ENCODE measurements at places on chromosomes 11 and 22. TPM values are rescaled to one million over a fixed set of nuclear protein-coding genes. Genes with fewer than 3 reads are reported as not detected.

DNA sequence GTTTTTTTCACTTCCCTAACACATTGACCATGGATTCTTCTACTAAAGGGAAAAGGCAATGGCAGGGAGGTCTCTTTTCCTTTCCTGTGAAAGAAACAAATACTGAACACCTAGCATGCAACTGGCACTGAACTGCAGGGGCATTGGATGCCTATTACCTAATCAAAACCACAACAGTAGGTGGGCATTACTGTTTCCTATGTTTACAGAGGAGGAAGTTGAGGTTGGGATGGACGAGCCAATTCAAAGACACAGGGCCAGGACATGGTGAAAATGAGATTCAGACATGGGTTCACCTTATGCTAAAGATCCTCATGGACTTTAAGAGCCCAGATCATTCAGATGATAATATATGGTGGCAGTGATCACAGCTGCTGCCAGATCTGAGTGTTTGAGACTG lies 407.0 kb downstream of the MIAT start:
- DNase-seq, result no peak
- no peaks in the 10 kb centered on the region for H3K4me1 ChIP-seq
- H3K27me3 ChIP-seq, result no peaks in the 10 kb centered on the region
- no peaks in the 10 kb centered on the region for H3K36me3 ChIP-seq
- no peak overlapping the region for H3K27ac ChIP-seq

SPON1 gene
- 14.9 TPM for total RNA-seq

- no peaks in the 10 kb centered on the region for H3K27me3 ChIP-seq
- peaks cover 37% of the 10 kb centered on the region for H3K4me1 ChIP-seq
- H3K4me3 ChIP-seq, result no peak overlapping the region
- no peaks in the 10 kb centered on the region for H3K36me3 ChIP-seq
Measured at GRCh38 chr11:26572770-26573402, 823 bp upstream of the MUC15 start.

SMC1B gene
- not detected for total RNA-seq

DNA sequence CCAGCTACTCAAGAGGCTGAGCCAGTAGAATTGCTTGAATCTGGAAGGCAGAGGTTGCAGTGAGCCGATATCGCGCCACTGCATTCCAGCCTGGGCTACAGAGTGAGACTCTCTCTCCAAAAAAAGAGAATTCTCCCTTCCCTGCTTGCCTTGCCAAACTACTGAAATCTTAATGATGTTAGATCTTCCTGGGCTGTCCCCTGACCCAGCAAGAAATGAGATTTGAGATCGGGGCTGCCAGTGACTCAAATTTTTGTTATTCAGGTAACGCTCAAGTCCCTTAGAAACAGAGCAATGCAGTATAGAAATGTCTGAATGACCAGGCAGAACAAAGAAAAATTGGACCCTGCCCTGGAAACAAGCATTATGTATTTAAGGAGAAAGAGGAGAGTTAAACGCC lies 4.0 kb upstream of the RBFOX2 start:
- H3K4me3 ChIP-seq, result no peak overlapping the region
- peaks cover 7% of the 10 kb centered on the region for H3K4me1 ChIP-seq
- no peak overlapping the region for H3K27ac ChIP-seq
- H3K27me3 ChIP-seq, result no peaks in the 10 kb centered on the region
- no peaks in the 10 kb centered on the region for H3K36me3 ChIP-seq
- DNase-seq, result no peak

MAJIN gene
- total RNA-seq, result 0.27 TPM

OR51B2 gene
- total RNA-seq, result not detected

DNA sequence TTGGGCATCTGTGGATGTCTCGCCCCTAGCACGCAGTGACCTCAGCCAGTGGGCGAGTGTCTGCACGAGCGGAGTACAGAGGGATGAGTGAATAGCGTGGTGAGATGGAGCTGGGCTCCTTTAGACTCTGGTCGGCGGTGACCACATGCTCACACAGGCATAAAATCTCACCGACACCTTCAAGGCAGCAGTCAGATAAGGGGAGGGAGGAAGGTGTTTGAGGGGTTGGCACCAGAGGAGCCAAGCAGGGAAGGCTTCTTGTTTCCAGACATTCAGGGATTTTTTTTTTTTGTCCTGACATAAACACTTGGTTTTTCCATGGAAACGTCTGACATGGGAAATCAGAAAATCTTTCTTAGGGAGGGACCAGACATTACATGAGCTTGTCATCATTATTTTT lies 35.8 kb downstream of the GRIK4 start:
- no peaks in the 10 kb centered on the region for H3K27me3 ChIP-seq
- DNase-seq, result no peak
- peaks cover 13% of the 10 kb centered on the region for H3K4me1 ChIP-seq

MS4A18 gene
- total RNA-seq, result not detected

GRCh38 chr11:66218036-66218435 lies 50.4 kb upstream of the RAB1B start:
- no peak for DNase-seq
- peaks cover 50% of the 10 kb centered on the region for H3K36me3 ChIP-seq
- H3K4me3 ChIP-seq, result no peak overlapping the region

- DNase-seq, result no peak
- no peaks in the 10 kb centered on the region for H3K36me3 ChIP-seq
- peaks cover 4% of the 10 kb centered on the region for H3K4me1 ChIP-seq
- no peak overlapping the region for H3K27ac ChIP-seq
- no peaks in the 10 kb centered on the region for H3K27me3 ChIP-seq
Measured at GRCh38 chr11:1854949-1855885, 2.3 kb downstream of the LSP1 start.

DNA sequence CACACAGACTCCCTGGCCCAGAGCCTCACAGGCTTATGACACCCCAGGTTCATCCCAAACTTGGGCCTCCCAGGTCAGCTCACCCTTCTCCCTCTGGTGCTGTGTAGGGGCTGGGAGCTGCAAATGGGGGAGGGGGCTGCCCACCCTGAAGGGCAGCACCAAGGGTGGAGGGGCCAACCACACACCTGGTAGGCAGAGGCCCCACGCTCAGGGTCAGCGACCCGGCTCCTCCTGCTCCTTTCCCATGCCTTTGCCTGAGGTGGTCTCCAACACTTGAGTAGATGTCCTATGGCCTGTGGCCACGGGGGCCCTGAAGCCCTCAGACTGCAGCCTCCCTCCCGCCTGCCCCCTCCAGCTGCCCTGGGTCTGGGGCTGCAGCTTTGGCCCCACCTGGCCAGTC lies 3.4 kb downstream of the DGCR6 start:
- no peaks in the 10 kb centered on the region for H3K27me3 ChIP-seq
- no peaks in the 10 kb centered on the region for H3K4me1 ChIP-seq
- no peak for DNase-seq
- H3K36me3 ChIP-seq, result no peaks in the 10 kb centered on the region
- no peak overlapping the region for H3K27ac ChIP-seq

GRCh38 chr11:67572747-67573419 lies 10.7 kb upstream of the GSTP1 start:
- no peaks in the 10 kb centered on the region for H3K27me3 ChIP-seq
- no peaks in the 10 kb centered on the region for H3K36me3 ChIP-seq
- H3K4me3 ChIP-seq, result no peak overlapping the region
- no peak overlapping the region for H3K27ac ChIP-seq
- no peaks in the 10 kb centered on the region for H3K4me1 ChIP-seq

DNA sequence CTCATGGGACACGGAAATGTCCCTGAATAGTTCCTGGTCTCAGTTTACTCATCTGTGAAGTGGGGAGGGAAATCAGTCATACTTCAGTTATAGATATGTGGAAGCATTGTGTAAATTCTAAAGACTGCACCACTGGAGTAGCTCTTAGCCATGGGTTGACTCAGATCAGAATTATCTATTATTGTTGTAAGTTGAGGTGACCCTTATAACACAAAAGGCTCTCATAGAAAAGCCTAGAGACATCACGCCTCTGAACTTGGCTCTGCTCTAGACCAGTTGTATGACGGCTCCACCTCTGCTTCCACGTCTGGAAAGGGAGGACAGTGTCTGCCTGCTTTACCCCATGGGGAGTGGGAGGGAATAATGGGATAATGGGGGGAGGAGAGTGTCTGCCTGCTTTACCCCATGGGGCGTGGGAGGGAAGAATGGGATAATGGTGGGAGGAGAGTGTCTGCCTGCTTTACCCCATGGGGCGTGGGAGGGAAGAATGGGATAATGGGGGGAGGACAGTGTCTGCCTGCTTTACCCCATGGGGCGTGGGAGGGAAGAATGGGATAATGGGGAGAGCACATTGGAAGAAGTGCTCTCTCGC lies 98.2 kb downstream of the AMOTL1 start:
- H3K36me3 ChIP-seq, result peaks cover 56% of the 10 kb centered on the region
- no peak overlapping the region for H3K27ac ChIP-seq
- no peaks in the 10 kb centered on the region for H3K27me3 ChIP-seq
- no peak overlapping the region for H3K4me3 ChIP-seq

DNA sequence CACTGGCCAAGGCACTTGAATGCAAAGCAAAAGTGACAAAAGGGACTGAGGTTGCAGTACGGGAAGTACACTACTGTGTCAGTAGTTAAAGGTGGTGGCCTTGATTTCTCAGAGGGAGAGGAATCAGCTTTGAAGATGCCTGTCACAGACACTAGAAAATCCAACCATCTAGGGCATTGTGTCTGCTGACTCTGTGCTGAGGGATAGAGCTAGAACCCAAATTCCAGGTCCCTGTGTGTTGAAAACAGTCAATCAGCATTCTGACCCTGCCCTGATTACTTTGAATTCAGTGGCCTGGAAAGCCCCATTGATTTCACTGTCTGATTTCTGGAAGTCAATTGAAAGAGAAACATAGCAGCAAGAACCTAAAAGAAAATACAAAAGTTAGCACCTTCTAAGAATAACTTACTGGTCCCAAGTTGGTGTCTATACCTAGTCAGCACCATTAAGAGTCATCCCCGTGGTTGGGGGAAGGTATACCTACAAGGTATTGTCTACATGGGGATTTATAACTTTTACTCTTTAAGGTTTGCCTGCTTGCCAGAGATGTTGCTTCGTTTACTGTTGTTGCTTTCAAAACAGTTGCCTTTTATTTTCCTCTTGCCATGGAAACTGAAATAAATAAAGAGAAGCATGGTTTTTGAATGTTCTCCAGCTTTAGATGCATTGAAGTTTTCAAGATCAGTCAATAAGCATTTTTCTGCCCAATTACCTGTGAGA lies 97.3 kb downstream of the PDHX start:
- no peaks in the 10 kb centered on the region for H3K36me3 ChIP-seq
- no peak overlapping the region for H3K27ac ChIP-seq
- no peak for DNase-seq
- no peaks in the 10 kb centered on the region for H3K27me3 ChIP-seq

GRCh38 chr22:19291218-19291579 lies 320 bp downstream of the CLTCL1 start:
- DNase-seq, result peak; percentile 56
- H3K4me1 ChIP-seq, result peaks cover 16% of the 10 kb centered on the region
- no peaks in the 10 kb centered on the region for H3K27me3 ChIP-seq
- no peaks in the 10 kb centered on the region for H3K36me3 ChIP-seq
- H3K27ac ChIP-seq, result peak overlapping the region; percentile 76
- H3K4me3 ChIP-seq, result peak overlapping the region; percentile 73

GRCh38 chr22:37848587-37849088 lies 581 bp upstream of the EIF3L start:
- peak overlapping the region; percentile 90 for H3K4me3 ChIP-seq
- DNase-seq, result no peak
- H3K27me3 ChIP-seq, result no peaks in the 10 kb centered on the region
- H3K4me1 ChIP-seq, result peaks cover 16% of the 10 kb centered on the region
- peaks cover 17% of the 10 kb centered on the region for H3K36me3 ChIP-seq
- H3K27ac ChIP-seq, result peak overlapping the region; percentile 89

DNA sequence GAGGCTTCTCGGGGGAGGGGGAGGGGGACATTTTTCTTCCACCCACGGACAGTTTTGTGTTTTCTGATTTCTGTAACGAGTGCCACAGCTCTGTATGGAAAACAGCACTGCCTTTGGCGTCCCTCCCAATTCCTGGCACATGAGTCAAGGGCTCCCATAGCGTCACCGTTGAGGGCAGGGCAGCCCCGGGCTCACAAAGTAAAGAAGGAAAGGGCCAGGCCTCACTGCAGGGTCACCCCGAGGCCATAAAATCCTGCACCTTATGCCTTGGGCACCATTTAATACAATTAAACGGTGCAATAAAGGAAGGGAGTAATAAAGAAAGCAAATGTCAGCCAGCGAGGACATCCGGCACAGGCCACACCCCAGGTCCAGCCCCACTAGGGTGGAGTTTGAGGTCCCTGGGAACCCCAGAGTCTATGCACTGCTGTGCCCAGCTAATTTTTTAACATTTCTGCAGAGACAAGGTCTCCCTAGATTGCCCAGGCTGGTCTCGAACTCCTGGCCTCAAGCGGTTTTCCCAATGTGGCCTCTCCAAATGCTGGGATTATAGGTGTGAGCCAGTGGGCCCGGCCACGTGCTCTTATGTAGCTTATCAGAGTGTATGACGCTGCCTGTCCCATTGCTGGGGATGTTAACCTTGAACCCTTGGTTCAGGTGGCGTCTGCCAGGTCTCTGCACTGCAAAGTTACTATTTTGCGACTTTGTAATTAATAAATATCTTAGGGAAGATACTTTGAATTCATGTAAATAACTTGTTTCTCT lies 13.6 kb upstream of the MUC2 start:
- no peak for DNase-seq
- H3K27ac ChIP-seq, result no peak overlapping the region
- H3K4me3 ChIP-seq, result no peak overlapping the region

- H3K27me3 ChIP-seq, result no peaks in the 10 kb centered on the region
- no peak overlapping the region for H3K4me3 ChIP-seq
- no peaks in the 10 kb centered on the region for H3K4me1 ChIP-seq
- H3K36me3 ChIP-seq, result no peaks in the 10 kb centered on the region
- H3K27ac ChIP-seq, result no peak overlapping the region
Measured at GRCh38 chr11:79894111-79894510, 453.3 kb upstream of the TENM4 start.

DGCR6 gene
- 33.3 TPM for total RNA-seq

DNA sequence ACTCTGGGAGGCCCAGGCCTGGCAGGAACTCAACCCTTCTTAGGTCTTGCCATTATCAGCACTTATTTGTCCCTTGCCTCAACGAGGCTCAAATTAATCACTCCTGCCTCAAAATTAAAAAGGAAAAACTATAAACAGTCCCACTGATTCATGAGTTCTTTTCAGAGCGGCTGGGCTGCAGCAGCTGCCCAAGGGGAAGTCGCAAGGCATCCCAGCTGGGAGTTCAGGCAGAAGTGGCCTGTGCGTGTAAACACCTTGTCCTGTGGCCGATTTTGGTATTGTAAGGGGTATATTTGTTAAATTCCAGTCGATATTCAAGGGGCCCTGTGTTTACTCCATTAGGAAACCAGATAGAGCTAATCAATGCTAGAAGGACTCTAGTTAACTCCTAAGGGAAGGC lies 213.9 kb upstream of the CADM1 start:
- H3K36me3 ChIP-seq, result no peaks in the 10 kb centered on the region
- H3K27me3 ChIP-seq, result no peaks in the 10 kb centered on the region
- no peak overlapping the region for H3K27ac ChIP-seq
- no peak overlapping the region for H3K4me3 ChIP-seq
